ENCODE measurements at places on chromosomes 1 and 21.

DNA sequence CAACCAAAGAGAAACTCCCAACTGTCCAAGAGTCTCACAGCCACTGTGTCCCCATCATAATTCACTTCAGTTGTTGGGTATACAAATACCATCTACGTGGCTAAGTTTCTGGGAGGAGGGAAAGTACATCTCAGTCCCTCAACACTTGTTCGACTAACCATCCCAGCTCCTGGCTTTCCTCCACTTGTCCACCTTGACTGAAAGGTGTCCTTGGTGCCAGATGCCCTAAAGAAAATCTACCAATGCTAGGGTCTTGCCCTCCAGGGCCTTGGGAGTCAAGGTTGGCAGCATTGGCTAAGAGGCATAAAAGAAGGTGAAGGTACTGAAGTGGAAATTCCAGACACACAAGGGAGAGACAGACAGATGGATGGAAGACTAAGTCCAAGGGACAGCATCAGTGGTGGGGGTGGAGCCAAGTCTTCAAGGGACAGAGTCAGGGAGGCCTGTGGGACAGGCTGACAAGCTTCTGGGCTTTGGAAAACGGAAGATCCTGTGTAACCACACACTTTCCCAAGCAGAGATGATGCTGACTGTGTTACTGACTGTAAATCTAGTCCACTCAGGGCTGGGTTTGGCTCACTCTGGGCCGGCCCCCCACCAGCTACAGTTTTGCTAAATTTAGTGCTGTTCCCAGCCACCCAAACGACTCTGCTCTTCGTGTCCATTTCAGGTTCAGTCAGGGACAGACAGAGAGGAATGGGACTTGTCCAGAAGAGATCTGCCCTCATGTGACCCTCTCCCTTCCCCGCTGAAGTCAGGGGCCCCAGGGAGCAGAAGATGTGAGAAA is 60.1 kb downstream of the CD34 start:
- no peak for DNase-seq

GRCh38 chr1:109777980-109778625 is 14.4 kb upstream of the EPS8L3 start:
- no peak for DNase-seq

GRCh38 chr1:61171346-61171745 is 89.0 kb downstream of the NFIA start:
- DNase-seq: no peak

DNA sequence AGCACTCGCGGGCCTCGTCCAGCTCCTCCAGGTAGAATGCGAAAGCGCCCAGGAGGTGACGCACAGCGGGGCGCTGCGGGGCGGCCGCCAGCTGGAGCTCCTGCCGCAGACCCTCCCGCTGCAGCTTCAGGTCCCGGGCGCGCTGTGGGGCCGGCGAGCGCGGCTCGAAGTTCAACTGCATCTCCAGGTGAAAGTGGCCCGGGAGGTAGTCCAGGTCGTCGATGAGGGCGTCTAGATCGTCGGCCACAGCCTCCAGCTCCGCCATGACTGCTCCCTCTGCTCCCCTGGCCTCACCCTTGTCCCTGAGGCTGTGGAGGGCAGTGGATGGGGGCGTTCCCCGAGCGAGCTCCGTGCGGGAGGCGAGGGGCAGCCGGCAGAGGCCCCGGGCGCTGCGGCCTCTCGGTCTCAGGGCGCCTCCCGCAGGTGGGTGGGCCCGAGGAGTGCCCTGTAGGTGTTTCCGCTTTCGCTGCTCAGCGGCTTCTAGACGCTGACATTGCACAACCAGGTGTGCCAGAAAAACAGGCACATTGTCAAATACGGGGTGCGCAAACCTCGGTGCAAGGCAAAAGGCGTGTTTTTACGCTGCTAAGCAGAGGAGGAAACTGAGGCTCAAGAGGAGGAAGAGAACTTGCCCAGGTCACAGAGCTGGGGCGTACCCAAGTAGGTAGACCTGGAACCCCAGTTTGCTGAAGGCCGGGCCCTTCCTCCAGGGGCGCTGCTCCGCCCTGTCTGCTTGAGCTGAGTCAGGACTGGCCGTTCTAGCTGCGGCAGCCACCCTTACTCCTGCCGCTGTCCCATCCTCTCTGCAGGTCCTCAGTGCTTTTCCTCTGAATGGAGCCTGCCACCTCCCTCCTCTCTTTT is at the start of gene TTC22:
TSS of gene TTC22 (minus strand) at position 425 of the 861 bp plus-strand sequence. CDS start at position 265, 160 bp downstream.
- no peak for DNase-seq

DNA sequence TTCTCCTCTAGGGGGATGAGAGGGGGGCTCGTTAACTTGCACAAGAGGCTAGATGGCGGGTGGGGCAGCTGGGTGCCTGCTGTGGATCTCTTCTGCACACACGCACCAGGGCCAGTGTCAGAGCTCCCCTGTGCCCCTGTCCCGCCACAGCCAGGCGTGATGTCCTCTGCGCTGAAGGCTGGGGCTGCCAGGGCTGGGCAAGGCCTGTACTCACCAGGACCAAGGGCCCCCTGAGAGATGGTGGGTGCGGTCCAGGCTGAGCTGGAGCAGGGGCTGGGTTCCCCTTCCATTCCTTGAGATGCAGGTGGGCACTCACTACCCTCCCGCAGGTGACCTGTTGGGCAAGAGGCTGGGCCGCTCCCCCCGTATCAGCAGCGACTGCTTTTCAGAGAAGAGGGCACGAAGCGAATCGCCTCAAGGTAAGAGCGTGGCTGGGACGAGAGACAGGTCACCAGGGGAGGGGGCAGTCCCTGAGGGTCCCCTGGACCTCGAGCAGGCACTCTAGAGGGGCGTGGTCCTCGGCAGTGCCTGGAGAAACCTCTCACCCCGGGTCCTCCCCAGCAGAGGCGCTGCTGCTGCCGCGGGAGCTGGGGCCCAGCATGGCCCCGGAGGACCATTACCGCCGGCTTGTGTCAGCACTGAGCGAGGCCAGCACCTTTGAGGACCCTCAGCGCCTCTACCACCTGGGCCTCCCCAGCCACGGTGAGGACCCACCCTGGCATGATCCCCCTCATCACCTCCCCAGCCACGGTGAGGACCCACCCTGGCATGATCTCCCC is 15.2 kb downstream of the SAMD11 start:
- DNase-seq: no peak

DNA sequence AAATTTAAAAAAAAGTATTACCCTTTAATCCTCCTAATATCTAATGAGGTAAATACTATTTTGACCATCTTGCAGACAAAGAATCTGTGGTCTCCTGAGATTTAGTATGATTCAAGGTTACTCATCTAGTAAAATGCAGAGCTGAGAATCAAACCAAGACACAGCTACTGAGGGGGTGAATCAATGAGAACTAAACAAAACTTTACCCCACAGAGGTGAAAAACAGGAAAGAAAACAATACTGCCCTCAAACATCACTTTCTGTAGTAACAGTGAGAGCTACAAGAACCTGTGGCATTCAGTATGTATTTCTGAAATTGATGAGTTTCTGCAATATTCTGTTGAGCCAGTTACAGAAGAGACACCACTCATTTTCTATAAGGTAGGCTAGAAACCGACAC is 85.1 kb downstream of the JAK1 start:
- no peak for DNase-seq

DNA sequence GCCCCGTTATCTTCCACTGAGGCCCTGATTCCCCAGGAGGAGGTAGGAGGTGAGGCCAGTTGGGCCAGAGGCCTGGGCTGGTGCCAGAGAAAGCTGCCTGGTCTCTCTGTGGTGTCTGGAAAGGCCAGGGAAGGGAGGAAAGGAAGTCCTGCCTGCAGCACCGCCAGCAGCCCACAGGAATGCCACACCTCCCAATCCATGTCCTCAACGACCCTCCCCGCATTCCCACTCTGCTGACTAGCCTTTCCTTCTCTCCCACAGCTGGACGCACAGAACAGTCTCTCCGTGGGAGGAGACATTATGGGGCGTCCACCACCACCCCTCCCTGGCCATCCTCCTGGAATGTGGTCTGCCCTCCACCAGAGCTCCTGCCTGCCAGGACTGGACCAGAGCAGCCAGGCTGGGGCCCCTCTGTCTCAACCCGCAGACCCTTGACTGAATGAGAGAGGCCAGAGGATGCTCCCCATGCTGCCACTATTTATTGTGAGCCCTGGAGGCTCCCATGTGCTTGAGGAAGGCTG is 18.0 kb downstream of the CSF1 start:
- DNase-seq: no peak

DNA sequence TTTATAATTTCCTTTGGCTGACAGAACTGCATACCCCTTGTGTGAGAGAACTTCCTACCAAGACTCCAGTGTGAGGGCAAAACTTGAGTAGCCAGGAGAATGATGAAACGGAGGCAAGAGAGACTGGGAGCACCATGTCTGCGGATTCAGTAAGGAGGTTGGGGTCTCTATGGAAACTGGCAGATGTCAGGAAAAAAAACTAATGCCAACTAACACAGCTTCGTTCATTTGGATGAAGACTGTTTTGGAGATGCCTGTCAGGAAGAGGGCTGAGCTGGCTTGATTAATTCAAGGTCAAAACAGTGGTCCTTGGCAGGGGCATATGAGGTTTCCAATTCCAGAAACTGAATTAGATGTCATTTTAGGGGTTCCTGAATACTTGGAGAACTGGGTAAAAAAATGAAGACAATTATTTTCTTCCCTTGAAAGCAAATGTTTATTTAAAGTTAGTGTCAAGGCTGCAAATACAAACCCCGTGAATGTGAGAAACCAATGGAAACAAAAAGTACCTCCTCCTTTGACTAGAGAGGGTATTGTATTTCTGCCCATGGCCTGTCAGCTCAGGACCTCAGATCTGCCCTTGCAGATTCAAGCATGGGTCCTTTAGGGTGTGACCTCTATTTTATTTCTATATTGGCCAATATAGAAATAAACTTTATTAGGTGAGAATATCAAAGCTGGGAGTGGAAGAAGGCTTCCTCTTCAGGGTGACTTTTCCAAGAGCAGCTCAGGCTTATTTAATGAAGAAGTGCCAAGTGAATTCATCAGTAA is 110.5 kb downstream of the MAST2 start:
- no peak for DNase-seq

DNA sequence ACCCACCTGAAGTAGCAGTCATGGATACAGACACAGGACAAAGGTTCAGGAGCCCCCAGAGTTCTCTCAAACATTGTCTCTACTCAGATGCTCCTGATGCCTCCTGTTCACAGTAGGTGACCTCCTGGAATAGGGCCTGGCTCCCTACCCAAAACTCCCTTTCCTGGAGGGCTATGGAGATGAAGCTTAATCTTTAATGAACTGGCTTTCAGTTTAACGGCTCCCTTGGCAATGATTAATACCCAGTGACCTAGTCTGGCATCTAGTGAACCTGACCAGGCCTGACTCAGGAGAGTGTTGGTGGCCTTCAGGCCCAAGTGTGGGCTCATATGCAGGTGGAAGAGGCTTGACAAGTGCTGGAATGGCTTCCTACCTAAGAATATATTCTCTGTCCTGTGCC is 65.2 kb upstream of the TRABD2B start:
- no peak for DNase-seq

DNA sequence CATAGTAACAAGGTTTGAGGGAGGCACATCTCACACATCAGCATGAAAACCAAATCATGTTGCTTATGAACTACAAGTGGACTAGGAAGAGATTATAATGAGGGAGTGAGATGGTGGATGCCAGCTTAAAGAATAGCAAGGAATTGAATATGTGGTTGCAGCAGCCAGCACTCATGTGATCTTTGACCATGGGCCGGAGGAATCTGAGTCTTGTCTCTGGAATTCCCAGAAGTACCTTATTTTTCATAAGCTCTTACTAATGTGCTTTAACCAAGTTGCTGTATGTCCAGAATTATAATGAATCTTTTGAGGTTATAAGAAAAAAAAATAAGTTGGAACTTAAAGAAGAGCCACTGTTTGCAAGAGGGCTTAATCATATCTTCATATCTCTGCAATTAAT is 97.0 kb downstream of the DISP1 start:
- no peak for DNase-seq

DNA sequence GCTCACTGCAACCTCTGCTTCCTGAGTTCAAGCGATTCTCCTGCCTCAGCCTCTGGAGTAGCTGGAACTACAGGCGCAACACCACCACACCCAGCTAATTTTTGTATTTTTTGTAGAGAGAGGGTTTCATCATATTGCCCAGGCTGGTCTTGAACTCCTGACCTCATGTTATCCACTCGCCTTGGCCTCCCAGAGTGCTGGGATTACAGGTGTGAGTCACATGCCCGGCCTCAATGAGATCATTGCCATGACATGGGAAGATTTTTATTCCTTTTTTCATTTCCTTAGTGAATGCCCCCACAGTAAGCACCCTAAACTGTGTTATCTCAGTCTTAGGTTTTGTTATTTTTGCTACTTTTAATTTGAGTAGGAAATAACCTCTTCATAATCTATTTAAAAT is 977.9 kb downstream of the BRINP3 start:
- no peak for DNase-seq

DNA sequence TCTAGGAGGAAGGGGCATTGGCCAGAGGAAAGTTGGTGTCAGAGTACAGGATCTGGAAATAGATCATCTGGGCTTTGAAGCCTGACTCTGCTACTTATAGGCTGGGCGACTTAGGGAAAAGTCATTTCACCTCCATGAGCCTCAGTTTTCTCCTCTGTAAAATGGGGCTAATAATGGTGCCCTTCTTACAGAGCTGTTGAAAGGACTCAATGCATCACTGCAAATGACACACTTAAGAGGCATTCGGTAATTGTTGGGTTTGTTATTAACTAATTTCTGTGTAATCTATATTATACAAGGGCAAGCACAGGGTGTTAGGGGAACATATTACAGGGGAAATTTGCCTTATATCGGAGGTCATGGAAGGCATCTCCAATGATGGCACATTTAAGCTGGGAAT is 96.1 kb downstream of the KAZN start:
- no peak for DNase-seq

- peak; percentile 61 for DNase-seq
Measured at GRCh38 chr21:33036430-33037162, 10.9 kb downstream of the OLIG2 start.

DNA sequence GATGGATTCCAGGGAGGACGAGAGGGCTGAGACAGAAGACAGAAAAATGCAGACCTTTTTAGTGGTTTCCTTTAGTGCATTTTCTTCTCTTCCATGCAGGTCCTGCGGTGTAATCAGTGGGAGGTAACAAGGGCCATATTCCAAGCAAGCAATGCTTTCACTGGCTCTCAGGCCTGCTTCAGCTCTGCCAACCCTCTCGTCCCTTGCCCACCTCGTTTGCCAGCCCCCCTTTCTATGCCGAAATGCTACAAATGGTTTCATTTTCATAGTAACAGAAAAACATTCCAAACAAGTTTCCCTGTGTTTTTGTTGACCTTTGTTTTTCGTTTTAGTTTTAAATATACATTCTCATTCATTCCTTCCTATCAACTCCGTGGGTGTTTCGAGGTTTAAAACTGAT is 443.1 kb downstream of the TTLL7 start:
- DNase-seq: no peak

DNA sequence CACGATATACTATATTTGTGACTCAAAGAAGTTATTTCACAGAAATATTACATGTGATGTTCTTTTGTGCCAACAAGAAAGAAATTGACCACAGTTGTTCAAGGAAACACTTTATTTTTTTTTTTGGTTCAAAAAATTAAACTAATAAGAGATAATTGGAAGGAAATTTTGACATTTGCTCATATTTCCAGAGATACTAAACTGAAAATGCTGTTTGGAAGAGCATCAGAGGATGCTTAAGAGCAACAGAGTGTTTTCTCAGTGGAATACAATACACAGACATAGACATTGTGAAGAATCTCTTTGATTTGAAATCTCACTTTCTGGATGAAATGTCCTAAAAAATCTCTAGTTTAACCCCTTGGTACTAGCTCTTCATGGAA is 760.4 kb upstream of the CXADR start:
- DNase-seq: no peak

- no peak for DNase-seq
Measured at GRCh38 chr1:3024588-3024987, 3.3 kb downstream of the ACTRT2 start.
